CD4-positive, alpha-beta T cell treated with Interleukin-10 for 1 hour (primary cell): ENCODE measurements at places on chromosomes 13 and 19.

DNA sequence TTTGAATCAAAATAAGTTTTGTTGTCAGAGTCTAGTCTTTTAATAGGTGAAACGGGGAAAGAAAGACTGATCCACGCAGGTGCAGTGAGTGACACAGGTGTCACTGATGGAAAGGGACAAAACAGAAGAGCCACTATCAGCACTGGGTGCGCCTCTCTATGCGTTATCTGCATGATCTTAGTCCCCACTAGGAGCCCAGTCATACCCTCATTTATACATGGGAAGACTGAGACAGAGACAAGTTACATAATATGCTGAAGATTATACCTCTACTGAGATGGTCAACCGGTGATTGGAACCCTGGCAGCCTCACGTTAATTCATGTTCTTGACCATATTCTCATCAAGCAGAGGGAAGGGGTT is 3.4 kb downstream of the LRCH1 start:
- DNase-seq, result no peak

DNA sequence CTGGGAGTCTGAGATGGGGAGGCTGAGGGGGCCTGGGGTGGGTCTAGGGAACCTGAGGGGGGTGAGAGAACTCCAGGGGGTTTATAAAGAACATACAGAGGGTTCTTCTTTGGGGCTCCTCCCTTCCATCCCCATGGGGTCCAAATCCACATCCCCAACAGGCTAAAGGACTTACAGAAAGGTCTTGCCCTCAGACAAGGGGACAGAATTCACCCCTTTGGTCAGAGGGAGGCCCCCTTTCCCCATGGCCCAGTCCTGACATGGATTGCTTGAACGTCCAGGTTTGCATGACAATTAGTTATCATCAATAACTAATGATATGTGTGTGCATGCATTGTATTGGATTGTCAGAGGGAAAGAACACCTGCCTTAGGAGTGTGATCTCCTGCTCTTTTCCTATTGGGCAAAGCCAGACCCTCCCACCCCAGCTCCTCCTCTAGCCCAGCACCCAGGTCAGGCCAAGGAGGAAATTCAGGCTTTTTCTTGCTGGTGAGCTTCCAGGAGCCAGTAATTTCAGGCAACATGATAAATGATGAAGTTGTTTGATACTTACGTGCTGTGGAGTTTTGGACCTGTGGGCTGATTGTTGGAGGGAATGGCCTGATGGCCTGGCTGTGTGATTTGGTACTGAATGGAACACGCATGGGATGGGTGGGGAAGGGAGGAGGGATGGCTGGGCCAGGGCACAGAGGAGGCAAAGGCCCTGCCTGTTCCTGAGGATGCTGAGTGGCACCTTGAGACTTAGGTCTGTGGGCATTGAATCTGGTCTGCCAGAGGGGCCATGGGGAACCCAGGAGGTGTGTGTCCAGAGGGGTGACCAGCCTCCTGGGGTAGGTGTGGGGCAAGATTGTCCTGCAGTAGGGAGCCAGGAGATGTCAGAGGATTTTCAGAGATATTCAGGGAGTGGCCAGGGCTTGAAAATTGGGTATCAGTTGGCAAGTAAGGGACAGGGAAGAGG is 1.1 kb downstream of the KLHL26 start:
- peak; percentile 12 for DNase-seq

DNA sequence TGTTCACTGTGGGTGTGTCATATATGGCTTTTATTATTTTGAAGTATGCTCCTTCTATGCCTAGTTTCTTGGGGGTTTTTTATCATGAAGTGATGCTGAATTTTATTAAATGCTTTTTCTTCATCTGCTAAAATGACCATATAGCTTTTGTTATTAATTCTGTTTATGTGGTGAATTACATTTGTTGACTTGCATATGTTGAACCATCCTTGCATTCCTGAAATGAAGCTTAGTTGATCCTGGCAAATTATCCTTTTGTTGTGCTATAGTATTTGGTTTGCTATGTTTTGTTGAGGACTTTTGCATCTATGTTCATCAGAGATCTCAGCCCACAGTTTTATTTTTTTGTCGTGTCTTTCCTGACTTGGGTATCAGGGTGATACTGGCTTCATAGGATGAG is 12.1 kb downstream of the GPC6 start:
- no peak for DNase-seq

DNA sequence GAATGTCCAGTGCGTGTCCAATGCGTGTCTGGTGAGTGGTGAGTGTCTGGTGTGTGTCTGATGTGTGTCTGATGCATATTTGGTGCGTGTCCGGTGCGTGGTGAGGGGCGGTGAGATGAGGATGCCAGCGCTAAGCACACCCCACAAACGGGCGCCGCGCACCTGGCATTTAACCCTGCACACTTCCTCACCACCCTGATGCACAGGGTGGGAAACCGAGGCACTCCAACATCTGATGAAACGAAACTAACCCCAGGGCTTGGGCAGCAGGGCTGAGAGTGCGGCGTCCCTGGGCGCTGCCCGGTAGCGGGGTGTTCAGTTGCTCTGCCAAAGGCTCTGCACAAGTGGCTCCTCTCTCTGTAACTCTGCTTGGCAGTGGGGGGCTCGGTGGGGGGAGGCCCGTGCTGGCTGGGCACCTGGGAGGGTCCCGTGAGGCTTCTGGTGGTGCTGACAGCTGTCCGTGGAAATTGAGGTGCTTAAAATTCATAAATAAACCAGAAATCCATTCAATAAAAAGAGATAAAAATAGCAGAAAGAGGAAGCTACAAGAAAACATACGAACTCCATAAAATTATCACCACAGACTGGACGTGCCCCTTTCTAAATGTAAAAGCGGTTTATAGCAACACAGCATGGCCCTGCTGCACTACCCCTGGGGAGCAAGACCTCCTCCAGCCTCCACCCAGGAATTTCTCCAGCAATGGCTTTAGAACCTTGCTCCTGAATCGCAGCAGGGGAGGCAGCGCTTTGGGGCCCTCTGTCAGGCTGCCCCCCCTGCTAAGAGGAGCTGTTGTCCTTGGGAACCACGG is 76.0 kb downstream of the RASA3 start:
- DNase-seq, result no peak

DNA sequence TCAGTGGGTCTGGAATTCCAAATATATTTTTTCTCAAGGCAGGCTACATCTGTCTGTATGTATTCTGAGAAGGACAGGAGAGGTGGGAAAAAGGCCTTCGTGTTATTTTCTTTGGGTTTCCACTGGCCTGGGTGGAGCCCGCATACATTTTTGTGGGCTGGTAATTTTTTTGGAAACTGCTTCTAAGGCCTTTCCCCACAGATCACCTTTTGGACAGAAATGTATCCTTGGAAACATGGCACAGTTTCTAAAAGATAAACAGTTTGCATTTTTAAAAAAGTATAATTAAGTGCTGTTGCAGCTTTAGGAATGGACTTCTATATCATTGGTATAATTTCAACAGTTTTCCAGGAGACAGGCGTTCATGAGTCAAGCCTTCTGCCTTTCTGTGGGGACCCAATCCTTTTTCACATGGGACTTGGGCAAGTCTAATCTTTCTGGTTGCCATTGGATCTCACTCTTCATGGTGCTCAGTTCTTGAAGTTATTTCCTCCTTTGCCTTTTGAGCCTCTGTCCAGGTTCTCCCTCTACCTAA is 8.9 kb downstream of the RFX2 start:
- no peak for DNase-seq

- DNase-seq, result no peak
These were observed 29.1 kb upstream of the NCCRP1 start for GRCh38 chr19:39167461-39168257.

DNA sequence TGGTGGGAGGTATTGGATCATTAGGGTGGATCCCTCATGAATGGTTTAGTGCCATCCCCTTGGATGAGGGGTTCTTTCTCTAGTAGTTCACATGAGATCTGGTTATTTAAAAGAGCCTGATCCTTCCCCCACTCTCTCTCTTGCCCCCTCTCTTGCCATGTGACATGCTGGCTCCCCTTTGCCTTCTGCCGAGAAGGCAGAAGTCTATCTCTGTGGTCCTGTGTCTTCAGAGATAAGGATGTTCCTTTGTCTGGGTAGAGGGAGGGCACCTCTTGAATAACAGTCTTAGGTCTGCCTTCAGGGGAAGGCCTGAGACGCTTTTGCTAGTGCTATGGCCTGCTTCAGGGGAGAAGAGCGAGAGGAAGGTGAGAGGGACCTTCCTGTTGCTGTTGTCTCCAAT is 2.0 kb upstream of the ZDHHC20 start:
- no peak for DNase-seq
